ENCODE measurements at places on chromosomes 16 and 17.

- no peak for DNase-seq
Observed at GRCh38 chr17:35865412-35866340, 3.0 kb downstream of the HEATR9 start.

DNA sequence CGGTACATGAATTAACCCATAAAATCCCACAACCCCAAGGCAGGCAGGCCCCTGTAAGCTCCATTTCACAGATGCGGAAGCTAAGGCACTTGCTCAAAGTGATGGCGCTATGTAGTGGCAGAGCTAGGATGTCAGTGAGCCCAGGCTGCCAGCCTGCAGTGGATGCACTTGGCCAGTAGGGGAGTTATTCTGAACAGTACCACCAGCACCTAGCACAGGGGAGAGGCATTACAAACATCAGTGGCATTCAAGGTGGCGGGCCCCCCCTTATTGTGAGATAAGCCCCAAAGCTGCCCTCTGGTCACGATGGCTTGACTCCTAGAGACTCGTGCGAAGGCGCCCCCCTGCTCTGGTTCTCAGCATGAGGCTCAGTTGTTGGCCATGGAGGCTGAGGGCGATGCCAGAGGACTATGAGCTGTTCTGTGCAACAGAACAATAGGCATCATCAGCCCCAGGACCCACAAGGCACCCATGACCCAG lies 33.8 kb downstream of the GTF3C1 start:
- no peak for DNase-seq

DNA sequence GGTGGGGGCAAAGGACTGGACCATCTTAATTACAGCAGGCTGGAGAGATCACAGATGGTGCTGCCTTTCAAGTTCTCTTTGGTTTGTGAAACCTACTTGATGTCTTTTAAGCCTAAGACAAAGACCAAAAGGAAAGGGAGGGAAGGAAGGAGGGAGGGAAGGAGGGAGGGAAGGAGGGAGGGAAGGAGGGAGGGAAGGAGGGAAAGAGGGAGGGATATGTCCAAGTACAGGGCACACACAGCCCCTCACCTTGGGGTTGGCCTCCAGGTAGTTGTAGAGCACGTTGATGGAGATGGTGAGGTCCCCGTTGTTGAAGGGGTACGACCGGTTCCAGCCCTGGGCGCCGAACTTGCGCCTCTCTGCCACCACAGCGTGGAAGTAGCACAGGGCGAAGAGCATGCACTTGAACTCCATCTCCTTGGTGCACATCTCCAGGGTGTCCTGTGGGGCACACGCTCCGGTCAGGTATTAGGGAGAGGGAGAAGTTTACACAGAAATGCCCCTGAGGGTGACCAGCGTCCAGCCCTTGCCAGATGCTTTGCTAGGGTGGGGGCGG lies 55.4 kb downstream of the PGS1 start:
- no peak for DNase-seq

- peak; percentile 14 for DNase-seq
Observed at GRCh38 chr16:10708969-10709368, 14.2 kb upstream of the TEKT5 start.

- no peak for DNase-seq
Observed at GRCh38 chr16:69181-69580, 3.2 kb downstream of the RHBDF1 start.

- peak; percentile 11 for DNase-seq
Observed at GRCh38 chr16:24499193-24499814, 40.1 kb upstream of the RBBP6 start.

- DNase-seq: peak; percentile 79
Observed at GRCh38 chr16:89363621-89364393, 126.6 kb downstream of the ANKRD11 start.

DNA sequence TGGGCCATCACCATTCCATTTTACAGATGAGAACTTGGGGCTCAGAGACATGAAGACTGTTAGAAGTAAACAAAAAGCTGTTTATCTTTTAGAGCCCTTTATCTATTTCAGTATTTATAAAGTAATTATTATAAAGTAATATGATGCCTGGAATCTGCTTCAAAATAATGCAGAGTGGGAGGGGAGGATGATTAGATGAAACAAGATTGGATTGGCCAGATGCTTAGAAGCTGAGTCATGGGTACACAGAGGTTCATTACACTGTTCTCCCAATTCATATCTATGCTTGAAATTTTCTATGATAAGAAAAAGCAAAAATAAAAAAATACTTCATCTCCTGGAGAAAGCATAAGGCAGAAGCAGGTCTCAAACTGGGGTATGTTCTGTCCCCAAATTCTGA lies 29.4 kb downstream of the TOM1L2 start:
- no peak for DNase-seq

DNA sequence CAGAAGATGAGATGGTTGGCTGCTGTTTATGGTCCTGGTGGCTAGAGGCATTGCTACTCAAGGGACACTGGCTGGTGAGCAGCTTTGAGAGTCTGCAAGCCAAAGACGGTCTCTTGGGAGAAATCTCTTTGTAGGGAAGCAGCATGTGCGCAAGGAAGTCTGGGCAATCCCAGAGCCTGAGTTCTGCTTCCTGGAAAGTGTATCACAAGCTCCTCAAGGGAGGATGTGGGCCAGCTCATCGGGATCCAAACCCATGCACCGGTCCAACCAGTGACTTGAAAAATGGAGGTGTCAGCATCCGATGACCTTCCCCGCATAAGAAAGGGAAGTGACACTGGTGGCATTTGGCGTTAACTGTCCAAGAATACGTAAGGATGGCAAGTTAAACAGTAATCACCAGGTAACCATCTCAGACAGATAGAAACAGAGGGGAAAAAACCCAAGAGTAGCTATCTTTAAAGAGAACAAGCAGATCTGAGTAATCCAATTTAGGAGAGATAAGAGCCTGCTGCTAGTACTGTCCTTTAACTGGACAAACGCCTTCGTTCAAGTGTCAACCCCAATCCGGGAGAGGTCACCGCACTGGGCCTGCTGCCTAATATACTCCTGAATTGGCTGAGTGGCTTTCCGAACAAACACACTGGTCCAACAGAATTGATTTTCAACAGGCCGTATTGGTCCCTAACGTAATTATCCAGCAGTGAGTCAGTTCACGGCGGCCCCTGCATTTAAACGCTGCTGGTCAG lies 303.0 kb upstream of the ZFHX3 start:
- no peak for DNase-seq

DNA sequence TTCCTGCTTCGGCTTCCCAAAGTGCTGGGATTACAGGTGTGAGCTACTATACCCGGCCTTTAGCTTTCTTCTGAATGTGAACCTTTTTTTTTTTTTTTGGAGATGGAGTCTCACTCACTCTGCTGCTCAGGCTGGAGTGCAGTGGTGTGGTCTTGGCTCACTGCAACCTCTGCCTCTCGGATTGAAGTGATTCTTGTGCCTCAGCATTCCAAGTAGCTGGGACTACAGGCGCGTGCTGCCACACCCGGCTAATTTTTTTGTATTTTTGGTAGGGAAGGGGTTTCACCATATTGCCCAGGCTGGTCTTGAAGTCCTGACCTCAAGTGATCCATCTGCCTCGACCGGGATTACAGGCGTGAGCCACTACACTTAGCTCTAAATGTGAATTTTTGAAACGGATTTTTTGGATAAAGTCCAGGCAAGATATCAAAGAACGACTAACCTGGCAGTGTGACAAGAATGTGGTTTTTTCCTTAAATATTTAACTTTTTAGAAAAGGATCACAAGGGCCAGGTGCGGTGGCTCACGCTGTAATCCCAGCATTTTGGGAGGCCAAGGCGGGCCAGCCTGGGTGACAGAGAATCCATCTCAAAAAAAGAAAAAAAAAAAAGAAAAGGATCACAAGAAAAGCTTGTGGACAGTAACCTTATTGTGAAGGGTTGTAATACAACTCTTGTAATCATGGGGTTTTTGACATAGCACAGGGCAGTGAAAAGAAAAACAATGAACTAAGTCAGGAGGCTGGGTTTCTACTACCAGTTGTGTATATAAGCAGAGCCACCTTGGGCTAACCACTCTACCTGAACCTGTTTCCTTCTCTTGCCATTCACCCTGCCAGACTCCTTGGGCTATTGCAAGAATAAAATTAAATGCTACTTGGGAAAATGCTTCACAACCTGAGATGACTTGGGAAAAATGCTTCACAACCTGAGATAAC lies 6.2 kb downstream of the BRCA1 start:
- no peak for DNase-seq

GRCh38 chr17:75009139-75009724 lies 3.2 kb upstream of the MRPL58 start:
- no peak for DNase-seq

DNA sequence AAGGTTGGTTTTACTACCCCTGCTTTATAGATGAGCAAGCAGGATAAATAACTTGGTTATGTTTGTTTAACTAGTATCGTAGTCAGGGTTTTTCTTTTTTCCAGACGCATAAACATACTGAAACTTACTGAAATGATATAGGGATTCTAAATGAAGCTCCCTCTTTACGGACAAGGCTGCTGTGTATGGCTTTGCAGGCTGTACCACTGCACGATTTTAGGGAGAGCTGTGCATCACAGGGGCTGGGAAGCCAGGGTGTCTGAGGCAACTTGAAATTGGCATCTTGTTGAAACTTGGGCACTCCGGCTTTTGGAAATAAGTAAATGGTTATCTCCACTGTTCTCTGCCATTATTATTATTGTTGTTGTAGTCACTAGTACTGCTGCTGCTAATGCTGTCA lies 218.1 kb upstream of the CDH8 start:
- DNase-seq: no peak

DNA sequence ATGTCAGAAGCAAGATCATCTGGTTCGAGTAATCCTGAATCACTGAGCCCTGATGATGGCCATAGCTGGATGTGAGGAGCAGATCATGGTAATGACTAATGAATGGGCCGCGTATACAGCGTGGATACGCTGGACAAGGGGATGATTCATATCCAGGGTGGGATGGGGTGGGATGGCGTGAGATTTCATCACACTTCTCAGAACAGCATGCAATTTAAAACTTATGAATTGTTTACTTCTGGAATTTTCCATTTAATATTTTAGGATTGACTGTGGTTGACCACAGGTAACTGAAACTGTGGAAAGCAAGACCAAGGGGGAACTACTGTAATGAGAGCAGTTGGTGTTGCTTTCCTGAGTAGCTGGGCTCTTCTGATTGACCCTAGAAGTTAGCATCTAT lies 225.5 kb downstream of the STX8 start:
- peak; percentile 9 for DNase-seq

- DNase-seq: no peak
Observed at GRCh38 chr16:6104428-6104827, 1006.8 kb upstream of the EEF2KMT start.

GRCh38 chr17:80731323-80731722 lies 186.7 kb downstream of the RPTOR start:
- no peak for DNase-seq

- peak; percentile 84 for DNase-seq
Observed at GRCh38 chr16:2500918-2501750, 12.6 kb upstream of the ATP6V0C start.

DNA sequence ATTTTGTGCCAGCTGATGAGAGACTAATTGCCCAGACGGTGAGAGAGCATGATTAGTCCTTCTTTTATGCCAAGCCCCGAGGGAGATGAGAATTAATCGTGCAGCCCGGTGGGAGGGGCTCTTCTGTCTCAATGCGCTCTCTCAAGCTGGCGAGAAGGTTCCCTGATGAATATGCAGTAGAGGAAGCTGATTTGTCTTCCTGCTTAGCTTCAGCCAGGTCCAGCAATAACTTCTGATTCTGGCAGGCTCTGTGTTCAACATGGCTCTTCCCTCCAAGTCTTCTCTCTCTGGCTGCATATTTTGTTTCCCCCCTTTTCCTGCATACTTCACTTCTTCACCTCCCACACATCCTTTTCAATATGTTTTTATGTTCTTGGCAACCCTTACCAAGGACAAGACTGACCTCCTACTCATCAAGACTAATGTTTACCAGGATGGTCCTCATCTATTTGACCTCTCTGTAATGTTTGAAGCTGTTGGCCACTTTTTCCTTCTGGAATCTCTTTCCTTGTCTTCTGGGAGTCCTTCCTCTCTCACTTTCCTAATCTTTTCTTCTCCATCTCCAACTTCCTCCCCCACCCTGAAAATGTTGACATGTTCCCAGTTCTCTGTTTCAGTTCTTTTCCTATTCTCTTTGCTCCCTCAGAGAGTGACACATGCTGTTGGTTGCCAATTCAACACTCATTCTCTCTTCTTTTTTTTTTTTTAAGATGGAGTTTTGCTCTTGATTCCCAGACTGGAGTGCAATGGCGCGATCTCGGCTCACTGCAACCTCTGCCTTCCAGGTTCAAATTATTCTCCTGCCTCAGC lies 33.1 kb downstream of the ARL4D start:
- DNase-seq: peak; percentile 8

GRCh38 chr16:83136419-83136818 lies 509.6 kb downstream of the CDH13 start:
- no peak for DNase-seq

DNA sequence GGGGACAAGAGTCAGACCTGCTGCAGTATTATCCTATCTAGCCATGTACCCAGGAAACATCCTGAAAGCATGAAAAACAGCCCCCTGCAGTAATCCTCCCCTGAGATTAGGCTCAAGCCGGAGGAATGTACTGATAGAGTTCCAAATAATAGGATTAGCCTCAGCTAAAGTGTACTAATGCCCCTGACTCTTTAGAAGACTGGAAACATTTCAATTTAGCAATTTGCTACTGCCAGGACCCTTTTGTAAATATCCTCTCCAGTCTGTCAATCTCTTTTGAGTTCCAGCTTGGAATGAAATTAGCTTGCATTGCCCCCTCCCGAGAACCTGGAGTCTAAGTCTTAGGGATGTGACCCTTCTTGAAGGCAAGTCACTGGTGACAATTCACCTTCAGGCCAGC lies 110.8 kb upstream of the DNAH9 start:
- no peak for DNase-seq

DNA sequence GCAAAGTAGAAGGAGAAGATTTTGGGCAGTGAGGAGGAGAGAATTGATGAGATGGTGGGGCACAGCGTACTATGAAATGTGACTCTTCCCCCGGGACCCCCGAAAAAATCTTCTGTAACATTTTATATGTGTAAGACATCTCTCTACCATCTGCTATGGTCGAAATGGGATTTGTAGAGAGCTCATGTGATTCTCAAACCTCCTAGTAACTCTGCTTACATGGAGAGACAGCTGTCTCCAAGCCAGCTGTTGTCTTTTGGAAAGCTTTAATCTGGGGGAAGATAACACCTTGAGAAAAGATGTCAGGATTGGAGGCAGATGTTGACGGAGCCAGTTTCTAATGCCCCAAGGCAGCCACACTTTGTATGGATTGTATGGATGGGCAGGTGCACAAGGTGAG lies 94.1 kb downstream of the PRKCB start:
- no peak for DNase-seq

- DNase-seq: no peak
Observed at GRCh38 chr17:62807812-62808575, at the start of gene MARCHF10. Gene MARCHF10 (minus strand): TSS chr17:62808314. CDS start chr17:62801735, 6,579 bp downstream.

GRCh38 chr17:38703742-38704605 lies 1.1 kb upstream of the MLLT6 start:
- no peak for DNase-seq

DNA sequence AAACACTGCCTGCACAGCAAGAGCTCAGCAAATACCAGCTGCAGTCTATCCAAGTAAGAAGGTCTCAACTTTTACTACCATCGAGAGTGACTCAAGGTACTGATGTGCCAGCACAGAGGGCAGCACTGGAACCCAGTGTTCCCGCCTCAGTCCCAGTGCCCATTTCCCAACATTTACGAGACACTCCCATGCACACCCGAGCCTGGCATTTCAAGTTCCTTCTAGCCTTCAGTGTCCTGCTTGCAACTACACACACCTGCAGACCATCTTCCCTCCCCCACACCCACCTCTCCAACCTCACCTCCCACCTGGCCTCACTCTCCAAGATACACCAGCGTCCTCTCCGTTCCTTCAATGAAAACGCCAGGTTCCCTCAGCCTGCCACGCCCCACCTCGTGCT lies 3.2 kb downstream of the KLHDC4 start:
- DNase-seq: no peak

- no peak for DNase-seq
Observed at GRCh38 chr16:69131167-69131838, 1.1 kb downstream of the CHTF8 start.
